ENCODE measurements at places on chromosomes 3 and 15. TPM values are rescaled to one million over a fixed set of nuclear protein-coding genes. Genes with fewer than 3 reads are reported as not detected.

DNA sequence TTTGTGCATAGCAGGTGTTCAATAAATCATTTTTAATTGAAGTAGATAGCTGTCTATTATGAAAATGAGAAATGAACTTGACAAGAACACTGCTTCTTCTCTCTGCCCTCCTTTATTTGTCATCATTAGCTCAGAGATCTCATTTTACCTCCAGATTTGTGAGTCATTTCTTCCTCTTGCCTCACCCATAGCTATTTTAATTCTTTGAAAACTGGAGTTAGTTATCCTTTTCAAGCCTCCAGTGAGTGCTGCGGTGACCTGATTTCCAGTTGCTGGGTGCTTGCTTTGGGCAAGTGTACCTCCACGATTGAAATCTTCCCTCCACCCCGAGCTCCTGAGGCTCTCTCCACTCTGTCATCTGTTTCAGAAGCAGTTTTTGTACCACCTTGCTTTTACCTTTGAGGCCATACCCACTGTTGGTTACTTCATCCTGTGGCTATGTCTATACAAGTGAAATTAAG is 114.6 kb downstream of the NFKBIZ start:
- DNase-seq: peak; percentile 53

- no peak for DNase-seq
These were observed 208.8 kb downstream of the CADM2 start for GRCh38 chr3:85167576-85167975.

GRCh38 chr15:74901612-74902063 is 5.0 kb downstream of the FAM219B start:
- peak; percentile 77 for DNase-seq

DNA sequence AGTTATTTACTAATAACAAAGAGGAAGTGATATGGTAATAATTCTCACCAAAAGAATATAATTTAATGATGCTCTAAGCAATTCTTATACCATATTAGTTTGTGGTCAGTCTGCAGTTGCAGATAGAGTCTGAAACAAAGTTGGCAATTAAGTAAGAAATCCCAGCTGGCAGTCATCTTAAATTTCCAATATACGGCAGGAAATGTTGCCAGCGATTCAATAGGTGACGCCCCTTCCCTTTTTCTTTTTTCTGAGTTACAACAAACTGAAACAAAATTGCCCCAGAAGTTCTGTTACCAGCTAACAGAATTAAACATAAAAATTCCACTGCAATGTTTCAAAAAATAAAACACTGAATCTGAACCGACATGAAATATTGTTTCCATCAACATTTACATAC is 26.7 kb downstream of the LRRFIP2 start:
- no peak for DNase-seq

GRCh38 chr3:107904536-107905066 is 186.2 kb downstream of the CD47 start:
- DNase-seq: no peak

Gene ARRDC4
- 30.6 TPM for total RNA-seq
